ENCODE measurements at places on chromosomes 5 and 9. TPM values are rescaled to one million over a fixed set of nuclear protein-coding genes. Genes with fewer than 3 reads are reported as not detected.

The DRD1 gene
- polyA plus RNA-seq: not detected

GRCh38 chr9:111069183-111069582, 30.9 kb upstream of the LPAR1 start:
- H3K4me3 ChIP-seq: no peak overlapping the region
- peaks cover 2% of the 10 kb centered on the region for H3K27me3 ChIP-seq
- no peaks in the 10 kb centered on the region for H3K4me1 ChIP-seq
- H3K27ac ChIP-seq: no peak overlapping the region
- DNase-seq: no peak

The TLE1 gene
- polyA plus RNA-seq: 97.9 TPM

The C5orf52 gene
- polyA plus RNA-seq: not detected

GRCh38 chr5:32173267-32174010, 680 bp downstream of the GOLPH3 start:
- DNase-seq: no peak
- peak overlapping the region; percentile 99 for H3K4me3 ChIP-seq
- peaks cover 15% of the 10 kb centered on the region for H3K27me3 ChIP-seq
- peaks cover 19% of the 10 kb centered on the region for H3K36me3 ChIP-seq
- H3K27ac ChIP-seq: peak overlapping the region; percentile 97
